ENCODE measurements at places on chromosomes 5 and 9. TPM values are rescaled to one million over a fixed set of nuclear protein-coding genes. Genes with fewer than 3 reads are reported as not detected.

MARCOL gene
- not detected for total RNA-seq

TRPM6 gene
- not detected for total RNA-seq

ACSL6 gene
- 1.7 TPM for total RNA-seq

ADCY2 gene
- 3.5 TPM for total RNA-seq

PNPLA7 gene
- total RNA-seq, result 1.8 TPM

ZBTB5 gene
- 21.6 TPM for total RNA-seq

ZBED3 gene
- 12.1 TPM for total RNA-seq

Measured in neural crest cell (in vitro differentiated cells).